ENCODE measurements at places on chromosomes 12 and 14. TPM values are rescaled to one million over a fixed set of nuclear protein-coding genes. Genes with fewer than 3 reads are reported as not detected.

Gene CMA1
- total RNA-seq, result not detected

Gene NANOG
- 1.3 TPM for total RNA-seq

Gene LRCOL1
- not detected for total RNA-seq

Gene TESPA1
- total RNA-seq, result not detected

Gene POTEM
- not detected for total RNA-seq

Gene ZNF385A
- 26.6 TPM for total RNA-seq

Gene ITGB7
- not detected for total RNA-seq

Gene SIX1
- 79.6 TPM for total RNA-seq

Gene TAS2R14
- 3.3 TPM for total RNA-seq

Gene CLEC6A
- not detected for total RNA-seq

Gene CIROP
- not detected for total RNA-seq

Gene DIP2B
- total RNA-seq, result 37.3 TPM

Data from glutamatergic neuron (in vitro differentiated cells).